ENCODE measurements at places on chromosomes 4 and X. TPM values are rescaled to one million over a fixed set of nuclear protein-coding genes. Genes with fewer than 3 reads are reported as not detected.

GRCh38 chrX:35699642-35700041 is 98.5 kb upstream of the MAGEB16 start:
- H3K4me1 ChIP-seq: no peaks in the 10 kb centered on the region
- H3K4me3 ChIP-seq: no peak overlapping the region
- no peak overlapping the region for H3K27ac ChIP-seq
- H3K27me3 ChIP-seq: no peaks in the 10 kb centered on the region

- no peaks in the 10 kb centered on the region for H3K4me1 ChIP-seq
- H3K36me3 ChIP-seq: no peaks in the 10 kb centered on the region
- H3K27me3 ChIP-seq: no peaks in the 10 kb centered on the region
- H3K27ac ChIP-seq: no peak overlapping the region
Measured at GRCh38 chr4:139564502-139564901, 8.5 kb upstream of the SETD7 start.

- no peak overlapping the region for H3K27ac ChIP-seq
- DNase-seq: no peak
- H3K4me3 ChIP-seq: no peak overlapping the region
- no peaks in the 10 kb centered on the region for H3K36me3 ChIP-seq
- H3K27me3 ChIP-seq: no peaks in the 10 kb centered on the region
- no peaks in the 10 kb centered on the region for H3K4me1 ChIP-seq
Measured at GRCh38 chrX:21606002-21606401, 52.1 kb downstream of the KLHL34 start.

DNA sequence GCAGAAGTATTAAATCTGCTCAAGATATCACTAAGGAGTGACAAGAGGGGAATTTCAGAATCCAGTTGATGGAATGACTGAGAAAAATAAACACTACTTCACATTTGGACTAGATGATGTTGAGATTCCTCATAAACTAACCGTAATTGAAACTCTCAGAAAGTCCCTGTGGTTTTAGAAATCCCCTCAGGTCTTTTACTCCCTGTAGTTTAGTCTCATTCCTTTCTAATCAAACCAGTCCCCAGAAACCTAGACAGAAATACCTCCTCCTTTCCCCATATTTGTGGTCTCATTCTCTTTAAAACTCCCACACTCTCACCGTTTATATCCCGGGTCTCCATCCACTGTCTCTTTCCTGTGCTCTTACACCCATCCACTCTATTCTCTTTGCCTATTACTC is 15.0 kb upstream of the TLR1 start:
- H3K4me1 ChIP-seq: no peaks in the 10 kb centered on the region
- DNase-seq: no peak
- H3K36me3 ChIP-seq: no peaks in the 10 kb centered on the region
- H3K27me3 ChIP-seq: no peaks in the 10 kb centered on the region
- no peak overlapping the region for H3K4me3 ChIP-seq

Gene GATA1
- total RNA-seq: not detected

GRCh38 chr4:37890801-37891259 is at the start of gene TBC1D1:
Gene TBC1D1 (plus strand): TSS chr4:37891084. CDS start chr4:37902096, 11,012 bp downstream.
- H3K27me3 ChIP-seq: no peaks in the 10 kb centered on the region
- peak within 1 kb of the TSS; percentile 92 for H3K27ac ChIP-seq
- H3K4me3 ChIP-seq: peak within 1 kb of the TSS; percentile 99
- peaks cover 26% of the 10 kb centered on the region for H3K4me1 ChIP-seq
- DNase-seq: peak; percentile 45
- no peaks in the 10 kb centered on the region for H3K36me3 ChIP-seq

Gene DNAAF6
- total RNA-seq: not detected

- H3K4me3 ChIP-seq: no peak overlapping the region
- no peaks in the 10 kb centered on the region for H3K27me3 ChIP-seq
- no peaks in the 10 kb centered on the region for H3K36me3 ChIP-seq
- DNase-seq: no peak
Measured at GRCh38 chr4:120481756-120482155, 415.1 kb upstream of the MAD2L1 start.

DNA sequence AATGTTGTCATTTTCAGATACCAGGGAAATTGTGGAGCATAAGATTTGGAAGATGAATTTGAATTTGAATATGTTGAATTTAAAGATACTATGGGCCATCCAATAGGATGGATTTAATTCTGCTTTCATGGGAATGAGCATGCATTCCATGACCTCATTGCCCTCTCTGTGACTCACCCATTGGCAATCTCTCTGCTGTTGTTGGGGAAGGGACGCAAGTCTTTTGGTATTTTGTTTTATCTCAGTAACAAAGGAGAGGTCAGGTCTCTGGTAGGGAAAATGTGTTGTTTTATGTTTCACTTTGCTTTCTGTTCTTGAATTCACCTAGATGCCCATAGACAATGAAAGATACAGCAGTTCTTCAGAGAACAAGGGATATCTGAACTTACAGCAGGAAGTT is 42.1 kb upstream of the MAGEA4 start:
- H3K36me3 ChIP-seq: no peaks in the 10 kb centered on the region
- H3K27me3 ChIP-seq: no peaks in the 10 kb centered on the region
- no peak overlapping the region for H3K4me3 ChIP-seq

GRCh38 chr4:19579608-19580007 is 672.1 kb upstream of the SLIT2 start:
- DNase-seq: no peak
- no peaks in the 10 kb centered on the region for H3K36me3 ChIP-seq
- H3K27ac ChIP-seq: no peak overlapping the region
- H3K4me1 ChIP-seq: no peaks in the 10 kb centered on the region
- no peak overlapping the region for H3K4me3 ChIP-seq
- H3K27me3 ChIP-seq: no peaks in the 10 kb centered on the region

DNA sequence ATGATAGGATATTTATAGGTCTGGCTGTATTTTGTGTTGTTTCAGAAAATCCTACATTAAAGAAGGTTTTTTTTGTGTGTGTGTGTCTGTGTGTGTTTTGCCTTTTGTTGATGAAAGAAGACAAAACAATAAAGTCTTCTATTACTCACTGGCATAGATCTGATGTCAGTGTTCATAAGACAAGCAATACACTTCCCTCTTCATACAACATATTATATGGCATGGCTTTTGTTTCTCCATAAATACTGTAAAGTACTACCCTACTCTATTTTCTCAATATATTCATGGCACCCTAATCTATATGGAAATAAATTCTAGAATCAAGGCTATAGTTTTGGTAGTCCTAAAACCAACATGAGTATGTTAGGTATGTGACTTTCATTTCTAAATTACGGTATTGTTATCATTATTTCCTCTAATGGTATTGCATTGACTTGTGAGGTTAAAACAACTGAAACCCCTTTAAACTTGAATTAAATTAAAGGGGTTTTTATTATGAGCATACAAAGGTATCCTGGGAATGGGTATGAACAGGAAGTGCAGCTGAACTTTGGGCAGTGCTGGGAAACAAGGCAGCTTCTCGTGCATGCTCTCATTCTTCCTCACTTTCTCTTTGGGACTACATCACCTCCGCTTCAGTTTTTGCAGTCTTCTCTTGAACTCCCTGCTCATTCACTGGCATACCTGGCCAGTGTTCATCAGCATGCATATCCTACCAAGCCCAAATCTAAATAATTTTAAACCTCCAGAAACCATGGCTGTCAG is 70.5 kb upstream of the PRSS48 start:
- H3K4me3 ChIP-seq: no peak overlapping the region
- H3K27ac ChIP-seq: no peak overlapping the region
- no peaks in the 10 kb centered on the region for H3K27me3 ChIP-seq
- H3K36me3 ChIP-seq: no peaks in the 10 kb centered on the region
- peaks cover 28% of the 10 kb centered on the region for H3K4me1 ChIP-seq

DNA sequence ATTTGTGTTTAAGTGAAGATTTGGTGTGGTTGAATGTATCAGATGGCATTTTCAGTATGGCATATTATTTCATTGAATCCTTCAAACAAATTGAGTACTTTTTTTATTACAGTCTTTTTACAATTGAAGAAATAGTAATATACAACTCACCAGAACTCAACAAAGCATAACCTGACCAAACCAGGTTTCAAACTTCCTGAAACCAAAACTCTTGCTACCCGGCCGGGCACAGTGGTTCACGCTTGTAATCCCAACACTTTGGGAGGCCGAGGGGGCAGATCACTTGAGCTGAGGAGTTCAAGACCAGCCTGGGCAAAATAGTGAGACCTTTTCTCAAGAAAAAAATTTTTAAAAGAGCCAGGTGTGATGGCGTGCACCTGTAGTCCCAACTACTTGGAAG is 94.2 kb downstream of the UBE2K start:
- no peaks in the 10 kb centered on the region for H3K36me3 ChIP-seq
- H3K4me1 ChIP-seq: no peaks in the 10 kb centered on the region
- H3K27ac ChIP-seq: no peak overlapping the region
- no peaks in the 10 kb centered on the region for H3K27me3 ChIP-seq

DNA sequence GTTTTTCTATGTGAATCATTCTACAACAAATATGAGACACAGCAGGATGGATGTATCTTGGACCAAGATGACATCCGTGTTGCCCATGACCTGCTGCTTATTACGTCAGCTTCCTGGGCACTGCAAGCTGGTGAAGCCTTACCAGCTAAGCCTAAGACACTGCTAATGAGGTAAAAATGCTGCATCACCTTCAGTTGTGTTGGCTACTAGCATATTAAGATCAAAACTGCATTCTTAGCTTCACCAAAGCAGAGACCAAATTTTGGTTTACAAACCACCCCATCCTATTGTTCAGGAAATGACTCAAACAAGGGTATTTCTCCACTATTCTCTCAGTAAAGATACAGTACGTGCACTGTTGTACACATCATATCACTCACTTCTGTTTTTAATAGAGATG is 50.3 kb downstream of the MAML3 start:
- DNase-seq: no peak
- H3K4me3 ChIP-seq: no peak overlapping the region

Data from transverse colon (tissue), 4 donors.